ENCODE measurements at places on chromosomes 5 and 9. TPM values are rescaled to one million over a fixed set of nuclear protein-coding genes. Genes with fewer than 3 reads are reported as not detected.

Gene MAP1B
- total RNA-seq, result 36.3 TPM

Gene SPATA31C1
- total RNA-seq, result 0.38 TPM

Gene TMEM215
- not detected for total RNA-seq

Gene IFNA21
- 0.38 TPM for total RNA-seq

Gene CHMP5
- 87.7 TPM for total RNA-seq

Gene CNTNAP3
- 0.11 TPM for total RNA-seq

Gene TUSC1
- total RNA-seq, result 3.6 TPM

Gene SLC44A1
- 166 TPM for total RNA-seq

Gene BTNL8
- 0.17 TPM for total RNA-seq

Gene GABRG2
- 11.3 TPM for total RNA-seq

Gene FOXD4L5
- 0.21 TPM for total RNA-seq

Gene ICE1
- total RNA-seq, result 22.3 TPM

Gene SLC46A2
- total RNA-seq, result 0.58 TPM
